Muscle of leg (tissue), 16 donors: ENCODE measurements at places on chromosomes 7 and 10. TPM values are rescaled to one million over a fixed set of nuclear protein-coding genes. Genes with fewer than 3 reads are reported as not detected.

DNA sequence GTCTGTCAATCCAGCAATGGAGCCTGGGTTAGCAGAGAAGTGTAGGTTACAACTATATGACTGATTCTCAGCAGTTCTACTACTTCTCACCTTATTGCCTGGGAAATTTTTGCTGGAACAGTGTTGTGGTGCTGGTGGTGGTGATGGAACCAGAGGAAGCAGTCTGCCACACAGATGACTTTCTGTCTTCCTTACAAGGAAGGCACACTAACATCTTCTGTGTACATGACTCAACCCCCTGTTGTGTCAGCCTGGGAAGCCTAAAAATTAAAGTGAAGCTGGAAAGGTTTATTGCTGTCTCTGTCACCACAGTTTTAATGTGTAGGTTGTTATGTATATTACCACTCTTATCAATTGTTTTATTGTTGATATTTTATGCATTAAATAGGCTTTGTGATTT is 40.3 kb downstream of the ANKRD7 start:
- no peak for DNase-seq

- DNase-seq = no peak
Observed at GRCh38 chr7:28793381-28794085, 164.6 kb downstream of the TRIL start.

DNA sequence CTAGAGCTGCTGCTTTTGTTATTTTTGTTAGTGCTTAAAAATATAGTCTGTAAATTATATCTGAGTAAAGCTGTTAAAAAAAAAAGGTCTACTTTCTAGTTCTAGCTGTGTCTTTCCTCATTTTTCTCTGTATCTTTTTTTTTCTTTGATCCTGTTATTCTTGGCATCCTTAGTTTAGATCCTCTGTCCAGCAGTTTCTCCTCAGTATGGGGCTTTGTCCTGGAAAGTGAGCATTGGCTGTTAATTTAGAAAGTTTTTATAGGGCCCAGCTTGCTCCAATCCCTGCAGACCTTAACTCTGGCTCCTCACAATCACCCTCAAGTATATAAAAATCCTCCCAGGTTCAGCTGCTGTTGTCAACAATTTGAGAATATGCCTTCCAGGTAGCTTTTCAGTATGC is 23.5 kb downstream of the DDX50 start:
- DNase-seq = no peak

GRCh38 chr7:102064361-102065025 is 222.2 kb upstream of the SH2B2 start:
- peak; percentile 44 for DNase-seq

GRCh38 chr7:83608716-83609115 is 40.2 kb downstream of the SEMA3E start:
- DNase-seq = no peak

DNA sequence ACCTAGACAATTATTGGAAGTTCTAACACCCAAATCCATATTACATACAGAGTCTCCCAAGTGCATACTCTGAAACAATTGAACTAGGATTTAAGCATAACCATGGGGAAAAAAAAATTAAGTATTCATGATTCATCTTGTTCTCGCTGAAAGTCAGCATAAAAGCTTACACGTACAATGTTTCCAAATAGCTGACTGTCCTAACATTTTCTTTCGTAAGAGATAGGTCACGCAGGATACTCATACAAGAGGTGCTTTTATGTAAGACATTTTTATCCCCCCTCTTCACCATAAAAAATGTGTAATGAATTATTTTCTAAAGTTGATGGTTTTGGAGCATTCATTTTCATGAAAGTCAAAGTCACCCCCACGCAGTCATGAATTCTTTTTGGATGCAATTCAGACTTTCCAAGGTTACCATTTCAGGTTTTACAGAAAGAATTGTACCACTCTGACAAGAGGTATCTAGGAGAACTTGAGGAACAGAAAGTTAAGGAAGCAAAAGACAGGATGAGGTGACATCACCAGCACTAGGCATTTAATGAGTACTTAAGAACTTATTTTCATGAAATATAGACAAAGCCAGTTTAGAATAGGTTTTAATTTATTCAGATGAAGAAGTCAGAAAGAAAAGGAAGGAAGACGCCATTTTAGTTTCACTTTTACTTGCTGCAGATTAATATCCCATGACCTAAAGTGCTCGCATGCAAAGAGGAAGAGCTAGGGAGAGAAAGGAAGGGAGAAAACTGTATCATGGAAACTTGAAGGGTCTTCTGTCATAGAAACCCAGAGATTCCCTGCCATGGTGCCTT is 55.8 kb downstream of the TMEM26 start:
- peak; percentile 76 for DNase-seq

DNA sequence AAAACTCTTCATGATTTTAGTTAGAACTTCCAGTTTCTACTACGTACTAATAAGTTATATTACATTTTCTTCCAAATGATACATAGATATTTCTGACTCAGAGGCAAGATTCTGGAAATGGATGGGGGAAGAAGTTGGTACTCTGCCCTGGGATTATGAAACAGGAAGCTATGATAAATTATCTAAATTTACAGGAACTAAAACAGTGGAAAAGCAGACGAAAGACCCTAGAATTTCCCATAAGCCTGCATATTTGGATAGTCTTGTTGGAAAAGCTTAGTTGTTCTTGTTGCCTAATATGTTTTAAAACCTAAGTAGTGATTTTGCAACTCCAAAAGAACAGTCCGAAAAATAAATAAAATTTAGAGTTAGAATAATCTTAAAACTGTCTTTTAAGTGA is 21.8 kb downstream of the CFAP69 start:
- DNase-seq = peak; percentile 9

- DNase-seq = no peak
Observed at GRCh38 chr7:11478882-11479281, 353.1 kb downstream of the THSD7A start.

DNA sequence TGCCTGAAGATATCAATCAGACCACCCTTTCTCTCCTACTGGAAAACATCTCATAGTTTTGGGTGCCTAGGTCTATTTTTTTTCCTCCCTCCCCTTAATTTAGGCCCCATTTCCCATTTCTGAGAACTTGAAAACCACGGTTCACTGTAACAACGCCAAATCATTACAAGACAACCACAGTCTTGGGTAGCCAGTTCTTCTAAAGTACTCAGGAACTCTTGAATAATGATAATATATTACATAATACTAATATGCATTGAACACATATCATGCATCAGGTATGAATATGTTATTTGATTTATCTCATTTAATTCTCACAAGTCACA is 185.1 kb upstream of the ADO start:
- DNase-seq = no peak

- DNase-seq = peak; percentile 60
Observed at GRCh38 chr10:88108115-88108610, 244.7 kb downstream of the PTEN start.

DNA sequence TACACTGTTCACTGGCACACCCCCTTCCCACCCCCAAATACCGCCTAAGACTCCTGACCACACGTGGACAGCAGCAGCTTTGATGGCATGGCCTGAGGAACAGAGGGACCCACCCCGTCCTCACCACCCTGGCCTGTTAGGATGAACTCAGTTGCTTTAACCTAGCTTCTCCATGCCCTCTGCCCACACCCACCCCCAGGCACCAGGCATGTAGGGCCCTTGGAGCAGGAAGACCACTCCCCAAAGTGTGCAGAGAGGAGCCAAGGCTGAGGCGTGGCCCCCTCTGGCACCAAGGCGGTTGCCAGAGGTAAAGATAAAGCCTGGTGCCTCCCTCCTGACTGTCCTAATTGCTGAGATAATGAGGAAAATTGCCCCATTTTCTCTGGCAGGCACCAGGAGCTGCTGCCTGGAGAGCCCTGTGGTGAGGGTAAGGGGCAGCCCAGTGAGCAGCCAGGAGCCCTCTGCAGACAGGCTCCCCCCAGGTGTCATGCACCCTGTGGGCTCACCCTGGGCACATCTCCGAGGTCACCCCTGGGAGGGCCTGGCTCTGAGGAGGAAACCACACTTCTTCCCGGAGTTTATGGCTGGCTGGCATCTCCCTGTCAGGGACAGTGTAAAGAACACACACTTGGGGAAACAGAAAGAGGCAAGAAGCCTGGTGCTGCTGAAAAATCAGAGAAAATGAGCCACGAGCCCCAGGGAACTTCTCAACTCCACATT is 47.7 kb downstream of the LRRC20 start:
- DNase-seq = no peak

DNA sequence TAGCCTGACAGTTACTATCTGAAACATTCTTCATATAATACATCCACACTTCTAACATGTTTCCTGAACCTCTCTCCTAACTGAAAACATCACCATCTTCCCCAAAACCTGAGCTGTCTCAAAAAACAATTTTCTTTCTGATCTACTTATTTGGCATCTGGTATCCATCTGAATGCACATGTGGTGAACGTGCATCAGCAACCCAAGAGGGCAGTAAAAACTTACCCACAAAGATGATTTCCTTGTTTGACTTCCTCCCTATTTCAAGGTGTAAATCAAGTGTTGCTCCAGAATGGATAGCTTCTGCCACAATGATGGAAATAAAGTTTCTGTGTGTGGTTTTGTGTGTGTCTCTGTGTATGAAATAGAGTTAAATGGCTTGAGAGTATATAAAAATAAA is 500.4 kb downstream of the MAGI2 start:
- DNase-seq = no peak

- DNase-seq = peak; percentile 25
Observed at GRCh38 chr7:130845581-130846085, 111.6 kb upstream of the KLF14 start.

DNA sequence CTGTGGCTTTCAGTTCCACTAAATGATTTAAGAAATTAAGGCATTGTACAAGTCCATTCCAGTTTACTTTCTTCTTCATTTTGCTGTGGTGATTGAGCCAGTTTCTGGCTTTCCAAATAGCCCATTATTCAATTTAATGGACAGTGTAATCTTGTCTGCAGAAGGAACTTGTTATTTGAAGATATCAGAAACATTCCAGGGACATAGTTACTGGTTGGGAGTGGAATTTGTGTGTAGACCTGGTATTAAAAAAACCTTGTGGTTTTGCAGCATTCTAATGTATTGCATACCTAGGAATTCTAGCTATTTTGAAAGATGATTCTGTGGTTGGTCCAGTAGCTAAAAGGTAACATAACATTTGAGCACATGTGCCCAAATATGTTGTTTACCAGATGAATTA is 72.2 kb downstream of the MCU start:
- no peak for DNase-seq

DNA sequence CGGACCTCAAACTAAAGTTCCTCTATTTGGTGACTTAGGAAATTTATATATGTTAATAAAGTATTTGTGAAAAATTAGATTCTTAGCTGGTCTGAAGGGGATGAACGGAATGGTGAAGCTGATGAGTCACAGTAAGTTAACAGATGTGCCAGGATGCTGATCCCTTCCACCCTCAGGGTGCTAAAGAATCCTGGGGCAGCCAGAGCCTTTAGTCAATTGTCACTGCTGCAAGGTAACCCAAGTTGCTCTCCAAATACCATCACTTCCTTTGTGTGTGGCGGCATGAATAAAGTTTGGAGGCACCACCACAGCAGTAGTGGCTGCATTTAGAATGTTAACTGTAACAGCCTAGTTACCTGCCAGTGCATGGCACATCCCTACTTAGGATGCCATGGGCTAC is 222.6 kb upstream of the PPP1R3A start:
- no peak for DNase-seq

- no peak for DNase-seq
Observed at GRCh38 chr7:88281749-88282148, 24.9 kb downstream of the STEAP4 start.

DNA sequence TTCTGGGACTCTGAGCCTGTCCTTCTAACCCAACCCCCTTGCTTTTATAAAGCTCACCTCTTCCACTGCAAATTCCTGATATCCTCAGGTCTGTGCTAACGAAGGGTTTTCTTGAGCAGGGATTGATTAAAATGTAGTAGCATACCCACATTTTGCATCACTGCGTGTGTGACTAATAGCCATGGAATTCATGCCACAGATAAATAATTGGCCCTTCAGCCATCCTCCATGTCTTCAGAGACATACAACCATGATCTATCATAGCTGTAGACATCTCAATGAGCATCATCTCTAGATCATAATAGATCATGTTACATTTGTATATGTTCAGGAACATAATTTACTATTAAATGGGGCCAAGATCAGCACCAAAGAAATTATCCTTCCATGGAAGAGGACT is 990.3 kb downstream of the KCNMA1 start:
- DNase-seq = no peak

DNA sequence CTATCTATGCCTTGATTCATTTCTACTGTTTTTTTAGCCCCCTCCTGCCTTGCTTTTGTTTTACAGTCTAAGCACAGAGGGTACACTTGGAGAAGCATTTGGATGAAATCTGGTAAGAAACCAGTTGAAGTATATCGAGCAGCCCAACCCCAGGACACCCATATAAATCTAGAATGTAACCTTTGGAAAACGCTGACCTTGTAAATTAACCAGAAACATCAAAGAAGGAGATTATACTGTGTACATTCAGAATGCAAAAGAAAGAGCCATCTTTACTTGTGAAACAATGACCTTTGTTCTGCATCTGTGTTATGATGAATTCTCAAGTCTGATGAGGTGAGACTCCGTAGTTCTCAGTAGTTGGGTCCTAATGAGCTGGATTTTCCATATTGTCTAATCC is 49.3 kb upstream of the RAB18 start:
- DNase-seq = no peak

DNA sequence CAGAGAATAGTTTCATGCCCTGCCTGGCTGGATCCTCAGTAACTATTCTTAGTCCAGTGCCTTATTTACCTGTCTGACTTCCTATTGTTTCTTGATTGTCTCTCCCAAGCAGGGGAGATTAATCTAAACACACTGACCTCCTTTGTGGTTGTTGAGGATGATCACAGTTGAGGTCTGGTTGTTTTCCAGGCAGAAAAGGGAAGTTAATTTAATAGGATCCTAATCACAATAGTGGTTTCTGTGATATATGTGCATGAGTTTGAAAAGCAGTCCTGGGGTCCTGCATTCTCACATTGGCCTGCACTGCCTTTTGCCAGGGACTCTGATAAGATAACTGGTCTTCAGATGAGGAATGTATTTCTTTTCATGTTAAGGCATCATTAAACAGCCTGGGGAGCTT is 130.1 kb downstream of the SND1 start:
- no peak for DNase-seq

The FAM25A gene
- total RNA-seq = not detected

The GIMAP1 gene
- 3.1 TPM for total RNA-seq

The WAPL gene
- 31.2 TPM for total RNA-seq

The PPP1R3A gene
- 63.4 TPM for total RNA-seq

The PRKCQ gene
- 16.5 TPM for total RNA-seq

The CBX3 gene
- total RNA-seq = 148 TPM

The ZFAND2A gene
- 16.3 TPM for total RNA-seq

The EBLN1 gene
- 0.09 TPM for total RNA-seq

The WAC gene
- 50.5 TPM for total RNA-seq

The ANLN gene
- total RNA-seq = 21.9 TPM

The EVX1 gene
- not detected for total RNA-seq

The MUC12 gene
- total RNA-seq = 0.31 TPM

The CRPPA gene
- total RNA-seq = 6.6 TPM

The TRIP6 gene
- 31.7 TPM for total RNA-seq

The ZCCHC24 gene
- 25.0 TPM for total RNA-seq

The DNAJC2 gene
- 21.2 TPM for total RNA-seq

The SCIN gene
- 0.27 TPM for total RNA-seq
